Upper lobe of left lung (tissue), 6 donors: ENCODE measurements at places on chromosomes 6 and 20. TPM values are rescaled to one million over a fixed set of nuclear protein-coding genes. Genes with fewer than 3 reads are reported as not detected.

Gene NNAT
- total RNA-seq = 1.2 TPM

Gene SAMD3
- 3.7 TPM for total RNA-seq

DNA sequence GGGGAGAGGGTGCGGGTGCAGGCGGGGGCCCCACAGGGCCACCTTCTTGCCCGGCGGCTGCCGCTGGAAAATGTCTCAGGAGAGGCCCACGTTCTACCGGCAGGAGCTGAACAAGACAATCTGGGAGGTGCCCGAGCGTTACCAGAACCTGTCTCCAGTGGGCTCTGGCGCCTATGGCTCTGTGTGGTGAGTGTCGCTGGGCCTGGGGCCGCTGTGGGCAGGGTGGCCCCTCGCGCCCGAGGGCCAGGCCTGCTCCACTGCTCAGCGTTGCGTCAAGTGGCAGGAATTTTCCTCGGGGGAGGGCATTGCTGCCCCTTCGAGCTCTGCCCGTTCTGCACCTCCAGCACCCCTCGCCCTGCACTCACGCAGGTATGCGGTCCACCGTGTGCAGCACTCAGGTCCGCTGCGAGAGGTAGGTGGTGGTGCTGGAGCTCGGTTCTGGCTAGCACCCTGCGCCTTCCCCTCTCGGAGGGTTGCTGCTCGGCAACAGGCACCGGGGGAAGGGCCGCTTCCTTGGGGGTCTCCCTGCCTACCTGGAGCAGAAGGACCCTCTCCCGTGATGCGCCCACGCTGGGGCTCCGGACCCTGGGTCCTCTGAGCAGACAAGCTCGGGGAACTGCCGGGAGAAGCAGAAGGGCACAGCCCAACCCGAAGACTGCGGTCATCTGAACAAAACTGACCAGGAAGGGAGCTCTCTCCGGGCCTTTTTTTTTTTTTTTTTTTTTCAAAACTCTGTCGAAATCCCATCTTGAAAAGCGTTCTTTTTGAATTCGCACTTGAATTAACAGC is 674 bp downstream of the MAPK14 start:
- peaks cover 32% of the 10 kb centered on the region for H3K4me1 ChIP-seq
- peak overlapping the region; percentile 98 for H3K4me3 ChIP-seq
- peak overlapping the region; percentile 97 for H3K27ac ChIP-seq
- DNase-seq = peak; percentile 86
- peaks cover 5% of the 10 kb centered on the region for H3K27me3 ChIP-seq

DNA sequence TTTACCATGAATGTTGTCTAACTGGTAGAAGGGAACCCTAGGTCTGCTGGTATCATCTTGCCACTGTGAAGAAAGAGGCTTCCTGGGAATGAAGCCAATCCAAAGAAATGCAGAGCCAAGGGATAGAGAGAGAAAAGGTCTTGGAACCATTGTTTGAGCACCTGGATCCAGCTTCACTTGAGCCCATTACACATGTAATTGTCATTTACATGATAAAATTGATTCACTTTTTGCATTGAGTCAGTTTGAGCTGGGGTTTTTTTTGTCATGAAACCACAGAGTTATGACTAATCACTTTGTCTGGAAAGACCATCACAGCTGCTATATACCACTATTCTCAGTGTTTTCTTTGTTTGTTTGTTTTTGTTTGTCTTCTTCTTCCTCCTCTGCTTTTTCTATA is 112.3 kb downstream of the CBLN4 start:
- H3K27me3 ChIP-seq = no peaks in the 10 kb centered on the region
- no peak overlapping the region for H3K4me3 ChIP-seq
- H3K4me1 ChIP-seq = no peaks in the 10 kb centered on the region
- no peaks in the 10 kb centered on the region for H3K36me3 ChIP-seq
- no peak for DNase-seq

DNA sequence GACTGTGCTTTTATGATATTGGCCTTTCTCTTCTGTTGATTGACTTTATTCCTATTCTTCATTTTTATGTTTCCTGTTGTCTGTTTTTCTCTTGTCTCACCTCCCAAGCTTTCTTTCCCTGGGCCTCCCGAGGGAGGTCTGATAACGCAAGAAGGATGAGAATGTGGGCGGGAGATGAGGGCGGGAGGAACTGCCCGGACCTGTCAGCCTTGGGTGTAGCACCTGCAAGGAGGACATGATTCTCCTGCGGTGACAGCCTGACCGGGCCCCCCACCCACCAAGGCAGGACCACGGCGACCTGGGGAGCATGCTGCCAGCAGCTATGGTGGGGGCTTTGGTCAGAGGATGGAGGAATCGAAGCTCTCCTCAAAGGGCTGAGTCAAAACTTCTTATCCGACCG is 86.9 kb downstream of the PLEKHG1 start:
- no peaks in the 10 kb centered on the region for H3K36me3 ChIP-seq
- no peak overlapping the region for H3K4me3 ChIP-seq
- H3K27ac ChIP-seq = no peak overlapping the region
- H3K27me3 ChIP-seq = no peaks in the 10 kb centered on the region
- no peak for DNase-seq
- H3K4me1 ChIP-seq = peaks cover 41% of the 10 kb centered on the region
